CD4-positive, alpha-beta T cell treated with Interleukin-2 at 100 ng/mL for 4 hours (primary cell): ENCODE measurements at places on chromosomes 5 and 9.

DNA sequence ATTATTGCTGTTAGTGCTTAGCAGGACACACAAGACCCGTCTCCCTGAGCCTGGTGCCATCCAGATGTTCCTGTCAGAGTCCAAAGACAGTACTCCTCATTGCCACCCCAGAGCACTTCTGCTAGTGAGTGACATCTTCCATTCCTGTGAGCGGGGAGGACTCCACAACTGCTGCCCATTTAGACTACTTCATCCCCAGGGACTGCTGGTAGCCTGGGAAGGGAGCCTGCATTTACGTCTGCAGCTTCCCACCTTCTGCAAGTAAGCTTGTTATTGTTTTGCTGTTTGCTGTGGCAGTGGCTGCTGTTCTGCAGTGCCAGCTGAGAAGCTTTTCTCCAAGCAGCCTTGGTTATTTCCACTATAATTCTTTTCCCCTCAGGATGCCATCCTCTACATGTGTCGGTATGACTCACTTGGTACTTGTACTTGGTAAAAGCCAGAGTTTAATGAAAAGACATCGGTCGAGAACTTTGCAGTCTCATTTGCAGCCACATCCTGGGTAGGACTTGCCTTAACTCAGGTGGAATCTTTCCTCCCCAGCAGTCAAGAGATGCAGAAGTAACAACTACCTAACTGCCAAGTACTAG is 10.6 kb upstream of the MAP1B start:
- DNase-seq: no peak

DNA sequence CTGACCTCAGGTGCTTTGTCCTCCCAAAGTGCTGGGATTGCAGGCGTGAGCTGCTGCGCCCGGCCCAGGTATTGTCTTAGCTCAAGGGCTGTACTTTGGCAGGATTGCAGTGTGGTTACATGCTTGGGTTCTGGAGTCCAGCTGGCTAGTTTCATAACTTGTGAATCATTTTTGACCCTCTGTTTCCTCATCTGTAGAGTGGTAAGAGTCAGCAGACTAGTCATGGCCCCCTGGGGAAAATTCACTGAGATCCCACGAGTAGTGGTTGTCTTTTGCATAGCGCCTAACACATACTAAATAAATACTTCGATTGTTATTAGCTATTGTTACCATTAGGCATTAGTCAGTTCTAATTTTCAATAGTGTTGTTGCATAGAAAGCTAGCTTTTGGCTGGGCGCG is 14.3 kb downstream of the PTPA start:
- DNase-seq: no peak

DNA sequence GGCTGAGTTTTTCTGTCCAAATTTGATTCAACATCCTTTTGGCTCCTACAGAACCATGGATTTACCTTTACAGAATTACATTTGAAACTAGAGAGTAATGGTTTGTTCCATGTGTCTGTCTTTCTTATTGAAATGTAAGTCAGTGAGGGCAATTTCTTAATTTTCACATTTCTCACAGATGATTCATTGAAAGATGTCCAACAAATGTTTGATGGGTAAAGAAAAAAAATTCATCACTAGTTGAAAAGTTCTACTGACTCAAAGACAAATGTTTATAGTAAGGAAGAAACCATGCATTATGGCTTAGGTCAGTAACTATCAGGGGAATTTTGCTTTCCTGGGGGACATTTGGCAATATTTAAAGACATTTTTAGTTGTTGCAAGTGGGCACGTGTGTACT is 131.6 kb upstream of the TRPM3 start:
- no peak for DNase-seq

GRCh38 chr5:176454724-176455394 is 6.7 kb downstream of the FAF2 start:
- DNase-seq: no peak

DNA sequence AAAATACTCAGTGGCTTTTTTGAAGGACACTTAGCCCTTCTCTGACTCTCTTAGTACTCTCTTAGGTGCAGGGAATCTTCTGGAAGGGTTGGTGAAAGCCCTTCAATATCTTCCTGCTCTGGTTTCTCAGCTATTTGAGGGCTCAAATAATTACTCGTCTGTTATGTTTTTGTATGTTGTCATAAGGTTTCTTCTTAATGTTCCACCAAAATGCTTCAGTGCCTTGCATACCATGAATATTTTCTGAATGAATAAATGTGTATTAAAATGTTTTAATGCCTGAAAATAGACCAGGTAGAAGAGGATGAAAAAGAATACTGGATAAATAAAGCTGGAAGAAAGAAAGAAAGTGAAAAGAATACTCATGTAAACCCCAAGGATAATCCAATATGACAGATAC is 124.3 kb downstream of the STK32A start:
- DNase-seq: no peak

GRCh38 chr5:39016587-39017275 is 57.5 kb downstream of the RICTOR start:
- no peak for DNase-seq

- DNase-seq: no peak
Measured at GRCh38 chr5:91277093-91277626, 106.0 kb downstream of the ARRDC3 start.
